ENCODE measurements at places on chromosomes 3 and 15.

DNA sequence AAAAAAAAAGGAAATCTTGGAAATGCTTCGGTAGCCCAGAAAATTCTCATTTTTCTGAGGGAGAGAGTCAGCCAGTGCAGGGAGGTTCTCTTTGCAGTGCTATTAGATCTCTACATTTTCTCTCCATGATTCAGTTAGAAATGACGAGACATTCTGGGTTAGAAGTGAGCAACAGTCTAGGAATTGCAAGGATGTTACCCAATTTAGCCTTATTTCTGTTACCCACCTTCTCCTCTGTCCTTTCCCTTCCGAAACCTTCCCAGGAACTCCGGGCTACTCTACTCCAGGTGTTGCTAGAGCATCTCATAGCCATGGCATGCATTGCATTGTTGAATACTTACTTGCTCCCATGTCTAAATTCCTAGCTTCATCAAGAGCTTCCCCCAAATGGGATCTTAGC, 106.8 kb downstream of the EDEM1 start:
- no peak for DNase-seq

DNA sequence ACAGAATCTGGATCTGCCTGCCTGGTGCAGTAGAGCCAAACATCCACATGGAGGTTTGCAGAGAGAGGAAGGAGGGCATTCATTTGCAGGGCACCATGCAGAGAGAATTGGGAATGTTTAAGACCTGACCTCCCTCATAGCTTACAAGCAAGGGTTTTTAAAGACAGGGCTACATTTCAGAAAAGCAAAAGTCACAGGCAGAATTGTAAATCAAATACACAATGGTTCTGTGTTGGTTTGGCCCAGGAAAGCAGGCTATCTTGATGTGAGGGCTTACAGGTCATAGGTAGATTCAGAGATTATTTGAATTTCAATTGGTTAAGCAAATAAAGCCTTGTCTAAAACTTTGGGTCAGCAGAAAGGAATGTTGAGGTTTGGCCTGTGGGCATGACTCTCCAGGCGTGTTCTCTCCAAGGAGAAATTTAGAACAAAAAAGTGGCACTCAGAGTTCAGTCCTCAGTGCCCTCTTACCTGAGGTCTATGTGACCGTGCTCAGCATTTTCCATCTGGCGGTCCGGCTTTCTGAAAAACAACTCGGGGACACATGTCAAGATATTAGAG, 91.5 kb downstream of the CD47 start:
- no peak for DNase-seq

DNA sequence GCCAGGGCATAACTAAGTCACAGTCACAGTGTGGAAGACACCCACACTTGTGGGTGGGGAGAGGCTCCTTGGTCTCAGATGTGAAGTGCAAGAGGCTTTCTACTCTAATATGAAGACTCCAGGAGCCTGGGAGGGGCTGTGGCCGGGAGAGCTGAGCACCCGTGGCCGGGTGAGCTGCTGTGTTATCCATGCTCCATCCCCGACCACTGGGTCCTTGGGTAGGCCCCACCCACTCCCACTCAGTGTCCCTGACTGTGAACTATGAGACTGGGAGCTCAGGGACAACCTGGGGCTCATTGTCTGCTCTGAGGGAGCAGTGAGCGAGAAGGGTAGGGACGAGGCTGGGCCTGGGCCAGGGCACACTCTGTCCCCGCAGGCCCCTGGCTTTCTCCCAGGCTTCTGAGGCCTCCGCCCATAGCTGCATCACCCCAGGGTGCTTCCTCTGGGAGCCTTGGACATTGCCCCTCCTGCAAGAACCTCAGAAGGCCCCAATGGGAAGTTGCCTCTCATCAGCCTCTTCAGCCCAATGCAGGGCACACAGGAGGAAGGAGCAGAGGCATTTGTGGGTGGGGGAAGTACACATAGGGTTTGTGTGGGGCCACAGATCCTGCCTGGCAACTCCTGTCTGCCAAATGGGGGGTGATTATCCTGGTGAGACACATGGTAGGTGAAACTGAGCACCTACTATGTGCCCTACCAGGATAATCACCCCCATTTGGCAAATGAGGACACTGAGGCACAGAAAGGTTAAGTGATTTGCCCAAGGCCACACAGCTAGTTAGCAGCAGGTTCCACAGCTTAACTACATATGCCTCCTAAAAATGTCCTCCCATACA, 2.4 kb downstream of the ANPEP start:
- DNase-seq: no peak

GRCh38 chr3:12973827-12974226, 99.4 kb downstream of the IQSEC1 start:
- DNase-seq: no peak

GRCh38 chr3:129614927-129615363, 8.5 kb upstream of the PLXND1 start:
- DNase-seq: no peak

DNA sequence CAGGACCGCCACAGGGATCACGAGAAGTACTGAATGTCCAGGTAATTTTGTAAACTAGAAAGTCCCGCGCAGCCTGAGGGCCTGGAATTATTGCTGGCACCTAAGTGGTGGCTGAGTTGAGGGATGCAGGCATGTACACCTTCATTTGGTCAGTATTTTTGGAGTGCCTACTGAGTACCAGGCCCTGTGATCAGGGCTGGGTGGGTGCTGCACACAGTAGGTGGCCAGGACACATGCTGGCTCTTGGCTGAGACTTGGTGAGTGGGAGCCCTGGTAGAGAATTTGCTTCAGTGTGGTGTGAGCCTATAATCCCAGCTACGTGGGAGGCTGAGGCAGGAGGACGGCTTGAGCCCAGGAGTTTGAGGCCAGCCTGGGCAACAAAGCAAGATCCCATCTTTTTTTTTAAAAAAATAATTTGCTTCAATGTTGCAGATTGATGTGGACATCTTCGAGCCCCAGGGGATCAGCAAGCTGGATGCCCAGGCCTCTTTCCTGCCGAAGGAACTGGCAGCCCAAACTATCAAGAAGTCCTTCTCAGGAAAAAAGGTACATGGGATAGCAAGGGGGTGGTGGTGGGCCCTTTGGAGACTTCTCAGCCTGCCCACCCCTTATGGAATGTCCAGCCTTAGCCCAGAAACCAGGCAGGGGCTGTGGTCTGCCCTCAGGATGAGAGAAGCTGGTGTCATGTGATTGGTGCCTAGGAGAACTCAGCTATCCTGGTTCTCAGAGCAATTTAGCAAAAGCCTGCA, 2.6 kb downstream of the ITIH1 start:
- DNase-seq: no peak

DNA sequence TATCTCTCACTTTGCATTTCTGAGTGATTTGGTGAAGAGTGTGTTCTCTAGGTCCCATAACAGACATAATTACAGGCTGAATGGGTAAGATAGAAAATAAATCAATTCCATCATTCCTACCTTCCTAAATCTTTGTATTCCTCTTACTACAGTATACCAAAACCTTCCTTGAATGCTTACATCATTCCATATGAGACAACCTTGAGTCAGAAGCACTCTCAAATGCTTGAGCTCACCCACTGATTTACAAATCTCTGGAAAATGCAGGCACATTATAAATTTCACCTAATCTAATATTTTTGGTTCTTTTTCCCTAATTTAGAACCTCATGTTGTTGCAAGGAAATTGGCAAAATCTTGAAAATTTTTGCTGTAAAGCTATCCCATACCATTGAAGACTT, 239.1 kb downstream of the CBLB start:
- DNase-seq: no peak

- no peak for DNase-seq
Observed at GRCh38 chr15:61880084-61880483, 180.2 kb downstream of the VPS13C start.

DNA sequence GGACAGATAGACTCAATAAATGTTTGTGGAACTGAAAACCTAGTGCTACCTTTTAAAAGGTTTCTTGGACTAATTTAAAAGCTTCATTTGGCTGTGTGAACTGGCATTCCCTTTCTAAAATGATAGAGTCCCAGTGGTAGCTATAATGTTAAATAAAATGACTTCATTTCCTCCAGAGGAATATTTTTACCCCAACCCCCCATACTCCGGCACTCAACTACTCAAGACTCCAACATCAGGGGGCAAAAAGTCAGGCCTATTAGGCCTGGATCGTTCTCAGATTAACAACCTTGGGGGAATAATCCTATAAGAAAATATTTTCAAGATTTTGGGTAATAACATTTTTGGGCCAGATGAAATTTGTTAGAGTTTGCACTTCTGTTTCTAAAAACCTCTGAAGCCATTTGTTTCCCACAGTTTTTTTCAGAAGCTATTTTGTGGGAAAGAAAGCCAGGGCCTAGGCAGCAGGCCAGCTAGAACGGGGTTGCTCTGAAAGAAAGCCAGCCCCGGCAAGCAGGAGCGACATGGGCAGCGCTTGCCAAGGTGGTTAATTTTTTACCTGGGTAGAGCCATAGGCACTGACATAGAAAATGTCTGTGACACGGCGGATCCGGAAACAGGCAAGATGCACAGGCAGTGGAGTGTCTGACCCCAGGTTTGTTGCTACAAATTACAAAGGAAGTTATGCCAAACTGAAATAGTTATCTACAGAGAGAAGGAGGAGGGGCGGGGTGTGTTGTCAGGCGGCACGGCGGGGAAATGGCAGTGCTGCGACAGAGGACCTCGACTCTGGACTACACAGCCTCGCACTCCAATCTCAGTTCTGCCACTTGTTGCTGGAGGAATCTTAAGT, 84.6 kb downstream of the MAGI1 start:
- peak; percentile 30 for DNase-seq

DNA sequence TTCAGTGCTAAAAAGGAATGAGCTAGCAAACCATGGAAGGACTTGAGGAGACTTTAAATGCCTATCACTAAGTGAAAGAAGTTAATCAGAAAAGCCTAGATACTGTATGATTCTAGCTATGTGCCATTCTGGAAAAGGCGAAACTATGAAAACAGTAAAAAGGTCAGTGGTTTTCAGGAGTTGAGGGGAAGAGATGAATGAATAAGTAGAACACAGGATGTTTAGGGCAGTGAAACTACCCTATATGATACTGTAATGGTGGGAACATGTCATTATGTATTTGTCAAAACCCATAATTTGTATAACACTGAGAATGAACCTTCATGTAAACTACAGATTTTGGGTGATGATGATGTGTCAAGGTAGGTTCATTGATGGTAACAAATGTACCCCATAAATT, 9.6 kb upstream of the CD276 start:
- DNase-seq: no peak

Data from Ammon's horn (tissue), 1 donor.